ENCODE measurements at places on chromosomes 4 and X.
A peak's percentile ranks its signal among the peaks of the same experiment; 100 is the strongest.

GRCh38 chr4:84954982-84955567 lies 11.4 kb downstream of the WDFY3 start:
- DNase-seq, result no peak

GRCh38 chrX:129188231-129188630 lies 335.1 kb downstream of the SMARCA1 start:
- DNase-seq, result no peak

DNA sequence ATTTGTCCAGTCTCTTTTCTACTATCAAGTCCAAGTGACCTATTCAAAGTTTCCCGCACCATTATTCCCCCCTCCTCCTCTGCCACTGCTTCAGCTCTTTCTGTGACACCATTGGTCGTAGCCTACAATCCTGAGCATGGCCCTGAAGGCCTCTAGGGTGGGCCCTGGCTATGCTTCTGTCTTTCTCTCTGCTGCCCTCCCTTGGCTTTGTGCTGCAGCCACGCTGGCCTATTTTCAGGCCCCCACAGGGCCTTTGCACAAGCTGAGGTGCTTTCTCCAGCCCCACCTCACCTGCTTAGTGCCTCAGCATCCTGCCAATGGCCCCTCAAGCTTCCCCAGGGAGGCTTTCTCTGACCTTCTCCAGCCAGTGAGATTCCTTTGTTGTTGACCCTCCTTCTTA lies 156.5 kb downstream of the NHS start:
- DNase-seq, result no peak

GRCh38 chr4:101205916-101206315 lies 141.4 kb downstream of the PPP3CA start:
- peak; percentile 38 for DNase-seq

- no peak for DNase-seq
Observed at GRCh38 chr4:74755486-74755885, 38.8 kb downstream of the BTC start.

GRCh38 chrX:12977761-12978204 lies 2.9 kb downstream of the TMSB4X start:
- DNase-seq, result no peak
